Activated CD4-positive, CD25-positive, alpha-beta regulatory T cell (primary cell): ENCODE measurements at places on chromosomes 5 and 9.

- DNase-seq = no peak
Observed at GRCh38 chr9:91800473-91801030, 149.5 kb downstream of the ROR2 start.

GRCh38 chr5:45017568-45017967, 208.8 kb downstream of the MRPS30 start:
- DNase-seq = no peak

DNA sequence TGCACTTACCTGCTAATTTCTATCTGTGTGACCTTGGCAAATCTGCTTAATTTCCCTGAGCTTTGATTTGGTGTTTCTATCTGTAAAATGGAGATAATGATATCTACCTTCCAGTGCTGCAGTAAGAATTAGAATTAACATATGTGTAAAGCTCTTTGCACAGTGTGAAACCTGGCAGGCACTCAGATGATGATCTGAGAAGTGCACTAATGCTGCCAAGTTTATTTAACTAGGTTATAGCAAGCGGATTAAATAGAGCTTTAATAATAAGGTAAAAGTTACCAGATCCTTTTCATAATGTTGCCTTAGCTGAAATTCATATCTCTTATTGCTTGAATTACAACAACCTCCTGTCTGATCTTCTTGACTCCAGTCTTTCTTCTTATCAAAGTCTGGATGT, 315.3 kb upstream of the CD180 start:
- DNase-seq = no peak

DNA sequence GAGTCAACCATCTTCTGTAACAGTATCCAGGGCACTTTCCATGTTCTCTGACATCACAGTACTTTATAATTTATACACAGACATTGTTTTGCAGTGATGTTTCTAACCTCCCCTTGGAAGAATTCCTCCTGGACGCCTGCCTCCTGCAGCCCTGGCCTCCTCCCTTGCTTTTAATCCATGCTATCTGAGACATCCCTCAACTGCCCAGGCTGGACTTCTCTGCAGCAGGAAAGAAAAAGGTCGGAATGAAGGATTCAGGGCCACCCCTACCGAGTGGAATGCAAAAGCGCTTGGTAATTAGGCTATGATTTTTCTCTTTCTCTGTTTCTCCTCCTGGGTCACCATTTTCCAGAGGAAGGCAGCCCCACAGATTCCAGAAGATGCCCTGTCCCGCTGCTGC, 47.0 kb upstream of the SHC3 start:
- DNase-seq = no peak

DNA sequence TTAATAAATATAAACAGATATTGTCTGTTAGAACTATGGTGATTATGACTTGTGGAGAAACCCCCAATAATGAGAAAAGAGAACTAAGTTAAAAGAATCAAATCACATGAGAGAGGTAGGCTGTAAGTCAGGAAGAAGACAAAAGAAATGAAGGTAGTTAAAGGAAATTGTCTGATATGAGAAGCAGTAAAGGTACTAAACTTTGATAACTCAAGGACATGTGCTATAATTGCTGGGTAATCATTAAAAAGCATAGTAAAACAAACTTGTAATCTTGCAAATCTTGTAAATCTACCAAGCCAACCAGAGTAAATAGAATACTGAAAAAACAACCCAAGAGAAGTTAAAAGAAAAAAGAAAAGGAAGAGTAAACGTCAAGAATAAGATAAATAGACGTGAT, 207.0 kb upstream of the CTNND2 start:
- DNase-seq = no peak

- no peak for DNase-seq
Observed at GRCh38 chr9:113954591-113954990, 78.5 kb downstream of the ZNF618 start.

GRCh38 chr9:114168281-114169028, 13.1 kb downstream of the COL27A1 start:
- DNase-seq = no peak

GRCh38 chr5:154451957-154452356, 6.2 kb downstream of the SAP30L start:
- no peak for DNase-seq

DNA sequence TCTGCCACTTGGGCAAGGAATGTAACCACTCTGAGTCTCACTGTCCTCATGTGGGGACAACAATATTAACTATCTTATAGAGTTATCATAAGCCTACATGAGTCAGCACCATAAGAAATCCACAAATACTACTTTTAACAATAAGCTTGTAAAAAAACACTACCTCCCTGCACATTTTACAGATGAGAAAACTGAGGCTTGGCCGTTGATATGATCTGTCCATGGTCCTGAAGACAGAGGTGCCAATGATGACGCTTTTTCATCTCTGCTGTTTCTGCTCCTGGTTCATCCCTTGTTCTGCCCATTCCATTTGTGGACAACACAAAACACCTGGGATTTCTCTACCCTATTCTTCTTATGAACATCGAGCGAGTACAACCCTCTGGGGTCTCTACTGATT, 23.4 kb upstream of the STRBP start:
- no peak for DNase-seq

DNA sequence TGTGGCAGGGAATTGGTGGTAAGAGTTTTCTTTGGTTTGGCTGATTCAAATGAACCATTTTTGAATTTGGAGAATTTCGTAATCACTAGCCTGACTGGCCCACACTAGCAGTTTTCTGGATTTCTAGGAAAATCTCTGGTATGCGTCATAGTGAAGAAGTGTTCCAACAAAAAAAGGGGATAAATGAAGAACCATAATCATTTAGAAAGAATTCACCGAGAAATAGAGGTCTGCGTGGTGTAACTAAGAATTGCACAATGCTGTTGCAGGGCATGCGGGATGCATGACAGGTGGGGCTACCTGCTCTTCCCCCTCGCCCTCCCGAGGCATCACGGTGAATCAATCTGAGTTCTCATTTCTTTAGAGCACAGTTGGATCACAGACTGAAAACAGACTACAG, 232.3 kb upstream of the PAPPA start:
- DNase-seq = no peak

GRCh38 chr5:5296051-5296450, 126.4 kb upstream of the ICE1 start:
- no peak for DNase-seq

DNA sequence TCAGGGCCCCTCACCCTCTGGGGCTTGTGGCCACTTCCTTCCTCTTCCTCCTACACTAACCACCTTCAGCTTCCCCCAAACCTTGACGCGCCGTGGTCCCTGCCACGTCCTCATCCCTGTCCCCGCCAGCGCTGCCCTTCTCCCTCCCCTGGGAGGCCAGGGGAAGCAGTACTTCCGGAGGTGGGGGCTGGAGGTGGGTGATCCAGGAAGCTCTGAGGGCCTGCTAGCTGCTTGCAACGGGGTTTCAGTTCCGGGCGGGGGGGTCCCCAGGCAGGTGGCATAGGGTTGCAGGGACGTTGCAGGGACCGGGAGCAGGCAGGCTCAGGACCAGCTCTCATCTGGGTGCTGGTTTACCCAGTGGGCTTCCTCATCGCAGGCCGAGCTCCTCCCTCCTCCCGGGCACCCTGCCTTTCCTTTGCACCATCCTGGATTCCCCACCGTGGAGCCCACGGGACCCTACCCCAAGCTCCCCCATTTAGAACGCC, 70.0 kb downstream of the RXRA start:
- no peak for DNase-seq

GRCh38 chr5:322281-322941, 897 bp downstream of the AHRR start:
- no peak for DNase-seq

DNA sequence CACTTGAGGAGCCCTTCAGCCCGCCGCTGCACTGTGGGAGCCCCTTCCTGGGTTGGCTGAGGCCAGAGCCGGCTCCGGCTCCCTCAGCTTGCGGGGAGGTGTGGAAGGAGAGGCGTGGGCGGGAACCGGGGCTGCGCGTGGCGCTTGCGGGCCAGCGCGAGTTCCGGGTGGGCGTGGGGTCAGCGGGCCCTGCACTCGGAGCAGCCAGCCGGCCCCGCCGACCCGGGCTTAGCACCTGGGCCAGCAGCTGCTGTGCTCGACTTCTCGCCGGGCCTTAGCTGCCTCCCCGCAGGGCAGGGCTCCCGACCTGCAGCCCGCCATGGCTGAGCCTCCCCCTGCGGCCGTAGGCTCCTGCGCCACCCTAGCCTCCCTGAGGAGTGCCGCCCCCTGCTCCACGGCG, 6.2 kb upstream of the SHB start:
- no peak for DNase-seq

DNA sequence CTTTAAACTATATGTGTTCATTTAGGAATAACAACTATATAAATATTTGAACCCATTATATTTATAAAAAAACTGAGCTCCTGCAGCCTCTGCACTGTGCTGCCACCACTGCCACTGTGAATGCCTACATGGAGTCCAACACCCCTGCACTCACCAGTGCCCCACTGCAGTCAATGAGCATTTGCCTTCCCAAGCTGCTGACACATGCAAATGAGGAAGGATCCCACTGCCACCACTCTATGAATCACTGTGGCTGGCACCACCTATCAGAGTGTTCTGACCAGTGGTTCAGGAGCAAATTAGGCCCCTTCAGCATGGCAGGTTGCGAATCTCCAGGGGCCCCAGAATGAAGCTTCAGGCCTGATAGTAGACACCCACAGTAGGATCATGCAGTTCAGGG, 9.1 kb downstream of the IFNA5 start:
- no peak for DNase-seq

DNA sequence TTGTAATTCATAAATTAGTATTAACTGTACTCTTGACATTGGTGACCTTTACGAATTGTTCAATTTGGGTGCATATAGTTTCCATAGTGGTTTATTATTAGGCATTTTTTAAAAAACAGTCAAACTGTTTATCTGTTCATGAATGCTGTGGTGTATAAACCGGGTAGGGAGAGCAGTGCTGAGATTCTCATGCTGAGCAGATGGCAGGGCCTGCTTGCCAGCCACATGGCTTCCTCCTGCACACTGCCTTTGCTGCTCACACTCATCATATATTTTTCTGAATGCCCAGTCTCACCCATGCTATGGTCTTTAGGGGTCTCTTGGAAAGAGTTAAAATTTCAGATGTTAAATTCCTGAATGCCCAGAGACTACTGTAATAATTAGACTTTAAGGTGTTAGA, 40.8 kb downstream of the NNT start:
- no peak for DNase-seq

DNA sequence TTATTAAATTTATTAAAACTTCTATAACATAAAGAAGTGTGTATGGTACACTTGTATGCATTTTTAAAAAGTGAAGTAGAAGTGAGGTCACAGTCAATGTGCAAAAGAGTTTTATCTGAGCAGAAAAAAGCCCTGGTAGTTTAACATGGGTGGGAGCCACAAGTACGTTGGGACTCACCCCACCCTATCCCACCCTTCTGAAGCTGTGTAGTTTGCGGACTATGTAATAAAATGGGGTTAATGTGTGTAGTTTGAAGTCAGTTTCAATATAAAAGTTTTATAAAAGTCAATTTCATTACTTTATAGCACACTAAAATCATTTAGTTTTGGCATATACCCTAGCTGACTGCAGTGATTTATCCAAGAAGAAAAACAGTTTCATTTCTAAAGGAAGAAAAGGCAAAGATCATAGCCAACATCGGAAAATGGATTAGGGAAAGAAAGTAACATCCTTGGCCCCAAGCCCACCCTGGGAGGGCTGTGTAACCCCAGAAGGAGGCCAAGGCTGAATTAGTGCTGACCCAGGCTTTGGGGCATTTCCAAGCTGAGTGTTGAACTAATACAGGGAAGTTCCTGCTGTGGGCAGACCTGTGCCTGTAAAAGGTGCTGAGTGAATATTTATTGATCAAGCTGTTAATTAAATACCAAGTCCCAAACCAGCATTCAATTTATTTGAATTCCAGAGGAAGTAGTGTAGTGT, 398.6 kb upstream of the ADAMTSL1 start:
- no peak for DNase-seq

DNA sequence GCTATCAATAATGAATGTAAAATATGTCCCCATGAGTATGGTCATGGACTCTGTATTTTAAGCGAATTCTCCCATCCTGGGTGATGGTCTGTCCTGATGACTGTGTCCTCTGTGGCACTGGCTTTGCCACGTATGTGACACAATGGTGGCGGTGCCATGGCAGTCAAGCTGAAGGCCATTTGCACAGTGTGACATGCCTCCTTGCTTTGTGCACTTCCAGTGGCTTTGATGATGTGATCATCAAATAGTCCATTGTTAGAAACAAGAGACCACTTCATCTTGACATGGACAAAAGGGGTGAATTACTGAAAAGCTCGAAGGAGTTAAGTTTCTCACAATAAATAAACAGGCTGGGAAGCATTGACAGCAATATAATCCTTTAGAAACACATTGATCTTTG, 31.0 kb upstream of the PRRC1 start:
- no peak for DNase-seq

GRCh38 chr5:171149772-171150171, 159.3 kb upstream of the TLX3 start:
- no peak for DNase-seq

DNA sequence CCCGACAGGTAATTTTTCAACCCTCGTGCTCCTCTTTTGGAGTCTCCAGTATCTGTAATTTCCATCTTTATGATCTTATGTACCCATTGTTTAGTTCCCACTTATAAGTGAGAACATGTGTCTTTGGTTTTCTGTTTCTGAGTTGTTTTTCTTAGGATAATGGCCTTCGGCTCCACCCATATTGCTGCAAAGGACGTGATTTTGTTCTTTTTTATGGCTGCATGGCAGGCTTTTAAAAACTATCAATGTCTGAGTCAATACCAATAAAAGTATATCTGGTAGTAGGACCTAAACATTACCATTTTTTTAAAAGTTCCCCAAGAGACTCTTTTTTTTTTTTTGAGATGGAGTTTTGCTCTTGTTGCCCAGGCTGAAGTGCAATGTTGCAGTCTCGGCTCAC, 3.9 kb upstream of the SLC26A2 start:
- DNase-seq = no peak

DNA sequence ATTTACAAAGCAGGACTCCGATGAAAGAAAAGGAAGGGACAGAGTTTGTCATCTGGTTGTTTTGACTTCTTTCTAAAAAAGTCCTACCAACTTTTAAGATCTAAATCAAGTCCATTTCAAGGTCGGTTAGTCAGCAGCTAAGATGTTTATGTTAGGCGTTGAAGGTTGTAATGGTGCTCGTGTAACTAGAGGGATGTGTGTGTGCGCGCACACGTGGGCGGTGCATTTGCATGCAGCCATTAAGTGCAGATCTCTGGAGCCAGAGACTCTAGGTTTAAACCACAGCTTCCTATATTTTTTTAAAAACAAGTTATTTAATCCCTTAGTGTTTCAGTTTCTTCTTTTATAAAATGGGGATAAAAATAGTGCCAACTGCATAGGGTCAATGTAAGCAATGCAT, 77.0 kb upstream of the SMIM32 start:
- no peak for DNase-seq

GRCh38 chr9:9112001-9112720, 1312.6 kb upstream of the DMAC1 start:
- no peak for DNase-seq

GRCh38 chr5:150131978-150132694, 23.5 kb downstream of the PDGFRB start:
- DNase-seq = no peak

DNA sequence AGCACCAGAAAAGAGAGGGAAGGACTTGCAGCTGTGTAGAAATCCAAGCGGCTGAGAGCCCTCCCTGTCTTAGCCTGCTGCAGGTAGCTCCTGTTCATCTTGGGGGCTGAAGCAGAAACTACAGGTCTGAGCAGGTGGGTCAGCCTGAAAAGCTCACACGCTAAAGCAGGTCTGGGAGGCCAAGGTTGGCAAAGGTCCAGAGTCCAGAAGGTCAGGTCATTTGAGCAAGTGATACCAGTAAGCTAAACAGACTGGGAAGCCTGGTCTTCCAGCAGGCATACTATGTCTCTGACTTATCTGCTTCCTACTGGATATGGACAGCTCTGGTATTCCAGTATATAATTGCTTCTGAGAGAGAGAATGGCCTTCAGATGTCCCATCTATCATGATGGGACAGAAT, 26.2 kb downstream of the PTCD2 start:
- no peak for DNase-seq
